Activated naive CD4-positive, alpha-beta T cell treated with anti-CD3 and anti-CD28 coated beads for 36 hours (primary cell): ENCODE measurements at places on chromosomes 16 and 17. TPM values are rescaled to one million over a fixed set of nuclear protein-coding genes. Genes with fewer than 3 reads are reported as not detected.

ZSCAN10 gene
- not detected for total RNA-seq

ADAM11 gene
- 0.57 TPM for total RNA-seq

WDR45B gene
- total RNA-seq = 25.0 TPM

ATP2C2 gene
- not detected for total RNA-seq

COG4 gene
- 48.7 TPM for total RNA-seq

CCDC200 gene
- not detected for total RNA-seq

KRT15 gene
- total RNA-seq = not detected

ZNF207 gene
- 230 TPM for total RNA-seq

- H3K27ac ChIP-seq = no peak overlapping the region
- peaks cover 10% of the 10 kb centered on the region for H3K4me1 ChIP-seq
- no peaks in the 10 kb centered on the region for H3K27me3 ChIP-seq
- DNase-seq = no peak
Observed at GRCh38 chr17:40176754-40177110, 538 bp upstream of the RAPGEFL1 start.

GRCh38 chr17:21211825-21212479 is 2.0 kb downstream of the TMEM11 start:
- H3K27ac ChIP-seq = no peak overlapping the region
- H3K27me3 ChIP-seq = no peaks in the 10 kb centered on the region
- peak overlapping the region; percentile 91 for H3K4me3 ChIP-seq
- peaks cover 52% of the 10 kb centered on the region for H3K4me1 ChIP-seq

DNA sequence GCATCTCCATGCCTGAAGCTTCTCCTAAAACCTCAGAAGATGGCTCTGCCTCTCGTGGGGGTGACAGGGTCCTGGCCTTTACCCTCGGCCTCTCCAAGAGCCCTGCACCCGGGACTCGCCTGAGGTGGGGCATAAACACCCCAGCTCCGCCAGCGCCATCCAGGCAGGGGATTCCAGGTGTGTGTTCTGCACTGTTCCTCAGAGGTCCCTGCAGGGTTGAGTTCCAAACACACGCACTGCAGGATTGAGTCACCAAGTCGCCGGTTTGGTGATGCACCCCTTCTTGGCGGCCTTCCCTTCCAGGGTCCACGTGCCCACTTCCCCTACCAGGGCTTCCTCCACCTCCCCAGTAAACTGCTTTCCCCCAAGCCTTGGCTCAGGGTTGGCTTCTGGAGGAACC is 40.0 kb upstream of the RBFOX3 start:
- H3K27ac ChIP-seq = no peak overlapping the region
- H3K27me3 ChIP-seq = peaks cover 34% of the 10 kb centered on the region
- H3K4me1 ChIP-seq = no peaks in the 10 kb centered on the region
- no peak overlapping the region for H3K4me3 ChIP-seq

- DNase-seq = no peak
- no peak overlapping the region for H3K4me3 ChIP-seq
- H3K4me1 ChIP-seq = peaks cover 26% of the 10 kb centered on the region
Observed at GRCh38 chr16:56969769-56970168, 8.0 kb downstream of the CETP start.

GRCh38 chr16:82301146-82301755 is 131.2 kb upstream of the MPHOSPH6 start:
- no peak overlapping the region for H3K4me3 ChIP-seq
- peaks cover 5% of the 10 kb centered on the region for H3K27me3 ChIP-seq
- H3K27ac ChIP-seq = no peak overlapping the region
- no peaks in the 10 kb centered on the region for H3K4me1 ChIP-seq
- DNase-seq = no peak

DNA sequence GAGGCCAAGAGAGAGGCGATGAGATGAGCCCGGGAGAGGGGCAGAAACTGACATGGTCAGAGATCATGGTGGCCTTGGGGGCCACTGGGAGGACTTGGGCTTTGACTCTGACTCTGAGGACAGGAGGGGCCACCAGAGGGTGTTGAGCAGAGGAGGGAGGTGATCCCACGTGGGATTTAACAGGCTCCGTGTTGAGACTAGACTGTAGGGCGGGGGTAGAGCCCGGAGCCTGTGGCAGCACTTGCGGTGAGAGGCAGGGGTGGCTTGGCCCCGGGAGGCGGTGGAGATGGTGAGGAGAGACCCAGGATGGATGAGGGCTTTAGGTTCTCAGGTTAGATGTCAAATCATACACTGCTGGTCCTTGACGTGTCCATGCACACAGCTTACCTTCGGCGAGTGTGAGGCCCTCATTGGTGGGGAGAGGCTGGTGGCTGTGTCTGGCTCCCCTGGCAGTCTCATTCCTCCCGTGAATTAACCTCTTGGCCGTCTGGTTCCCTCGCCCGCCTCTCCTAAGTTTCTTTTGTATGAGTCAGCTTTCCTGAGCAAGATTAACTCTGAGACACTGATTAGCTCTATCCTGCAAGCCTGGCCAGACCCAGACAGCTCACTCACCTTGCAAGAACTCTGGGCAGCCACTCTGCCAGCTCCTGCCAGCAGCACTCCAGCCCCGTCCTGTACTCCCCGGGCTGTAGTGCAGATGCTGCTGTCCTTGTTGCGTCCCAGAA is 39.7 kb downstream of the VPS35L start:
- H3K36me3 ChIP-seq = peaks cover 15% of the 10 kb centered on the region
- no peak for DNase-seq
- H3K4me1 ChIP-seq = no peaks in the 10 kb centered on the region
- no peak overlapping the region for H3K27ac ChIP-seq
- no peaks in the 10 kb centered on the region for H3K27me3 ChIP-seq
- no peak overlapping the region for H3K4me3 ChIP-seq

DNA sequence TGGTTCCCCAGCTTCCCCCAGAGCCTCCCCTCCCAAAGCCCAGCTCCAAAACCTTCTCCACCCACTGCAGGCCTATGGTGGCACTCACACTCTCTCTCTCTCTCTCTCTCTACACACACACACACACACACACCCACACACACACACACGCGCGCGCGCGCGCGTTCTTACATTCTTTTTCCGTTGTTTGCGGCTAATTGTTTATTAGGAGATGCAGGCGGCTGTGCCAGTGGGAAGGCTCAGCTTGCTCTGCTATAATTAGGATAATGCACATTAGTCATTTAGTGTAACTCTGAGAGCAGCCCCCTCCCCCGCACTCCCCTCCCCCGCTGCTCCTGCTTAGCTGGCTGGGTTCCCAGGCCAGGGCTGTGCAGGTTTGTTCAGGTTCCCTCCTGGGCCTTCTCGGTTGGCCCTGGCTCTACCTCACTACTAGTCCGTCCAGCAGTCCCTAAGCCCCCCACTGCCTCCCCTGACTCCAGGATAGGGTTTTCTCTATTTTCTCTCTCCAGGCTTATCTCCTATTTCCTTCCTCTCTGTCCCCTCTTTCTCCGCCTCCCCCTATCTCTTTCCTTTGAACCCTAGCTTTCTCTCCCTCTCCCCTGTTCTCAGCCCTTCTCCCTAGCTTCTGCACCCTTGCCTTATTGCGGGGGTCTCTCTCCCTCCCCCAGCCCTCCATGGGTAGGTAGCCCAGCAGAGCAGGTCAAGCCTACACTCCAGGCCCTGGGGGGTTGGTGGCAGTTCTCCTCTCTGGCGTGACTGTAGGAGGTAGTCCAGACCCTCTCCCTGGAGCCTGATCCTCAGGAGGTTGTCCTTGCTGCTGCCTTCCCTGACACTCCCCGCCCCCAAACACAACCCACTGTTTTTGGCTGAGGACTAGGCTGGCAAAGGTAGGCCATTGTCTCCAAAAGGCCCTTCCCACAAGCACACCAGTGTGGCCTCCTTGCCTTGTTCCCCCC is 34.0 kb downstream of the TMEM132E start:
- DNase-seq = no peak
- H3K4me1 ChIP-seq = no peaks in the 10 kb centered on the region

GRCh38 chr16:86377251-86378022 is 132.9 kb upstream of the FOXF1 start:
- H3K4me3 ChIP-seq = no peak overlapping the region
- H3K27ac ChIP-seq = no peak overlapping the region
- peaks cover 3% of the 10 kb centered on the region for H3K27me3 ChIP-seq
- no peak for DNase-seq
- no peaks in the 10 kb centered on the region for H3K4me1 ChIP-seq
- H3K36me3 ChIP-seq = no peaks in the 10 kb centered on the region

- no peak overlapping the region for H3K4me3 ChIP-seq
- DNase-seq = no peak
- no peak overlapping the region for H3K27ac ChIP-seq
- peaks cover 4% of the 10 kb centered on the region for H3K4me1 ChIP-seq
- peaks cover 11% of the 10 kb centered on the region for H3K27me3 ChIP-seq
Observed at GRCh38 chr17:18382441-18383078, 5.0 kb downstream of the EVPLL start.

- no peak for DNase-seq
- peaks cover 4% of the 10 kb centered on the region for H3K36me3 ChIP-seq
- H3K4me3 ChIP-seq = peak overlapping the region; percentile 81
Observed at GRCh38 chr16:10945065-10945787, 862 bp downstream of the CLEC16A start.

DNA sequence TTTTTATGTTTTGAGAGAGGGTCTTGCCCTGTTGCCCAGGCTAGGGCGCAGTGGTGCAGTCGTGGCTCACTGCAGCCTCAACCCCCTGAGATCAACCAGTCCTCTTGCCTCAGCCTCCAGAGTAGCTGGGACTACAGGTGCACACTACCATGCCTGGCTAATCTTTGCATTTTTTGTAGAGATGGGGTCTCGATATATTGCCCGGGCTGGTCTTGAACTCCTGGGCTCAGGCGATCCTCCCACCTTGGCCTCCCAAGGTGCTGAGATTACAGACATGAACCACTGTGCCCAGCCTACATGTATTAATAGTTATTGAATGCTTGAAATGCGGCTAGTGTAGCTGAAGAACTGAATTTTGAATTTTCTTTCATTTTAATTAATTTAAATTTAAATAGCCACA is 12.2 kb downstream of the C1QTNF1 start:
- H3K4me1 ChIP-seq = no peaks in the 10 kb centered on the region
- H3K27ac ChIP-seq = no peak overlapping the region
- H3K27me3 ChIP-seq = peaks cover 3% of the 10 kb centered on the region
- no peak for DNase-seq
- no peaks in the 10 kb centered on the region for H3K36me3 ChIP-seq

- peaks cover 10% of the 10 kb centered on the region for H3K4me1 ChIP-seq
- DNase-seq = no peak
- no peaks in the 10 kb centered on the region for H3K36me3 ChIP-seq
Observed at GRCh38 chr16:19130385-19130784, 16.6 kb downstream of the ITPRIPL2 start.

- H3K4me1 ChIP-seq = no peaks in the 10 kb centered on the region
- H3K4me3 ChIP-seq = no peak overlapping the region
Observed at GRCh38 chr17:67326440-67326839, 39.9 kb downstream of the PSMD12 start.

DNA sequence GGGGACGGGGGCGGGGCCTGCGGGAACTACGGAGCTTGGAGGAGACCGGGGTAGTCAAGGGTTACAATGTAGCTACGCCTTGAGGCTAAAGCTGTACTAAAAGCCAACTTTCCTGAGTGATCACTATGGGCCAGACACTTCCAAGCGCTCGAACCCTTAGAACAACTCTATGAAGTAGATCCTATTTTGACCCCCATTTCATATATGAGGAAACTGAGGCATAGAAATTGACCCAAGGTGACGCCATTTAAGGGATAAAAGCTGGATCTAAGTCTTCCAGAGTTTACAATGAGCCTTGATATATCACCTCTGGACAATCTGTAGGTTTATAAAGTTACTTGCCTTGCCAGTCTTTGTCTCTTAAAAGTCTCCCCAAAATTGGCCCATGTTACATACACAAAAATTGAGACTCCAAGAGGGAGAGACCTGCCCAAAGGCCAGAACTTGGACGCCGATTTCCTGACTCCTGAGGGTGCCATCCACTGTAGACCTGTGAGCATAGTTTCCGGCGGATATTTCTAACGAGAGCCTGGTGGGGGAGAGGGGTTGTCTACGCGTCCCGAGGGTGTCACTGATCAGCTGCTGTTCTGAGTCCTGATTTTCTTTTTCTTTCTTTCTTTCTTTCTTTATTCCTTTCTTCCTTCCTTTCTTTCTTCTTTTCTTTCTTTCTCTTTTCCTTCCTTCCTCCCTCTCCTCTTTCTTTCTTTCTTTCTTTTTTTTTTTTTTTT is 555 bp upstream of the NCBP3 start:
- no peak overlapping the region for H3K27ac ChIP-seq
- H3K4me3 ChIP-seq = peak overlapping the region; percentile 54
- H3K27me3 ChIP-seq = no peaks in the 10 kb centered on the region
- peaks cover 22% of the 10 kb centered on the region for H3K4me1 ChIP-seq

GRCh38 chr16:27748868-27749546 is 199.1 kb downstream of the KATNIP start:
- H3K27ac ChIP-seq = no peak overlapping the region
- peaks cover 5% of the 10 kb centered on the region for H3K36me3 ChIP-seq
- H3K4me3 ChIP-seq = no peak overlapping the region
- H3K4me1 ChIP-seq = peaks cover 4% of the 10 kb centered on the region
- H3K27me3 ChIP-seq = no peaks in the 10 kb centered on the region

DNA sequence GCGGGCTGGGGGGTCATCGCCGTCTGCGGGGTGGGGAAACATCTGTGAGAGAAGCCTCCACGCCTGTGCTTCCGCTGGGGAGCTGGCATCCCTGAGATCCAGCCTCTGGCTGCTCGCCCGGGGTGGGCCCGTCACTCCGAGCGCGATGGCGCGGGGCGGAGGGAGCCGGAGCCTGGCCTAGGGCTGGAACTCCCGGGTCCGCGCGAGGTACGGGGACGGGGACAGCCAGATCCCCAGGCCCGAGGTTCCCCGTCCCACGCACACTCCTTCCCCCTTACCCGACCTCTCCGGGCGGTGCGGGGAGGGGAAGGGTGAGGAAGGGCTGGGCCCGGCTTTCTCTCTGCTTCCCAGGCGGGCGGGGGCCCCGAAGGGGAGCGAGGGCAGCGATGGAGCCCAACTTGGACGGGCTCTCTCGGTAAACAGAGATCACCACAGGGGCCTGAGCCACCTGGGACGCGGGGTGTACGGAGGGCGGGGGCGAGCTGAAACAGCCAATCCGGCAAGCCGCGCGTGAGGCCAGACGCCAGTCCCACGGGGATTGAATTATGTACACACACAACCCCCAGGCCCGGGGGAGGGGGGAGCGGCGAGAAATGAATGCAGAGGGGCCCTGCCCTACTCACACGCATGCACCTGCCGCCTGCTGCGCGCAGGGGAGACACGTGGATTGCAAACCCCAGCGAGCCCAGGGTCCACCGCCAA is at the start of gene SLC16A11:
SLC16A11 (minus strand) TSS at position 596 of the 702 bp plus-strand sequence; CDS start at position 17, 579 bp downstream.
- H3K27me3 ChIP-seq = no peaks in the 10 kb centered on the region
- H3K36me3 ChIP-seq = no peaks in the 10 kb centered on the region
- peaks cover 40% of the 10 kb centered on the region for H3K4me1 ChIP-seq
- peak; percentile 55 for DNase-seq

- no peaks in the 10 kb centered on the region for H3K36me3 ChIP-seq
- H3K27ac ChIP-seq = no peak overlapping the region
- DNase-seq = no peak
Observed at GRCh38 chr17:78925662-78926555, 722 bp upstream of the TIMP2 start.

GRCh38 chr17:79081571-79082276 is 7.1 kb downstream of the ENGASE start:
- peaks cover 20% of the 10 kb centered on the region for H3K36me3 ChIP-seq
- H3K27me3 ChIP-seq = no peaks in the 10 kb centered on the region
- peaks cover 2% of the 10 kb centered on the region for H3K4me1 ChIP-seq
- no peak for DNase-seq
- no peak overlapping the region for H3K4me3 ChIP-seq
- H3K27ac ChIP-seq = no peak overlapping the region

- H3K36me3 ChIP-seq = peaks cover 1% of the 10 kb centered on the region
- no peaks in the 10 kb centered on the region for H3K27me3 ChIP-seq
- peaks cover 18% of the 10 kb centered on the region for H3K4me1 ChIP-seq
- no peak for DNase-seq
- no peak overlapping the region for H3K4me3 ChIP-seq
- H3K27ac ChIP-seq = no peak overlapping the region
Observed at GRCh38 chr16:68434624-68435210, 13.6 kb downstream of the SMPD3 start.
